ENCODE measurements at places on chromosomes 7 and 10.

GRCh38 chr10:12348870-12349628 is at the start of gene CAMK1D:
Gene CAMK1D (plus strand): TSS chr10:12349547.
- DNase-seq, result peak; percentile 57

- no peak for DNase-seq
These were observed 53.9 kb upstream of the CREB5 start for GRCh38 chr7:28358423-28358868.

DNA sequence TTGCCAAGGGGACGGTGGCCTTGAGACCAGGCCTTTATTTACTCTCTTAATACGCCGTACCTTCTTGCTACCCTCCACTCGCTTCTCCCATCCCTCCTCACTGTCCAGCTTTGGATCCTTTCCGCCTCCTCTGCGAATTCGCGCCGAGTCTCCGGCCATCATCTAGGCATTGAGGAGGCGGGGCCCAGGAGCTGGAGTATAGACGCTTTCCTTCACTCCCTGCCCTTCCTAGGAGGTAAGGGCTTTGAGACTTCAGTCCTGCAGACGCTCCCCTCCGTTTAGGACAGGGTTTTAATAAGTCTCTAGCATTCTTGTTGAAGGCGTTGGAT is 538 bp downstream of the TFAM start:
- peak; percentile 69 for DNase-seq

DNA sequence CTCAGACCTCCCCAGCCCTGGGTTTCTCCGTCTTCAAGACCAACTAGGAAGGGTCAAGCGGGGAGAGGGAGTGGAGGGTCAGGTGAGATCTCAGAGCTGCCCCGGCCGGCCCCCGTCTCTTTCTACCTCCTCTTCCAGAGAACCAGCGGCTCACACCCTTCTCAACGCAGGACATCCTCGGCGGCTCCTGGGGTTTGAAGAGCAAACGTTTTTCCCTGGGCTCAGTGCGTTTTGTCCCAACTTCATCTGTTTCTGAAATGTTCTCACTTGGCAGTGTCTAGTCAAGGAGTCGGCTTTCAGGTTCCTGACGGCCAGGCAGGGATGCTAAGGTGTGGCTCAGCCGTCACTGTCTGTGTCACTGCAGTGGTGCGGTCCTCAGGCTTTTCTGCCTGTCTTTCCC is 416.4 kb upstream of the FOXK1 start:
- DNase-seq, result no peak
